Epithelial cell of esophagus (primary cell): ENCODE measurements at places on chromosomes 5 and 9.

DNA sequence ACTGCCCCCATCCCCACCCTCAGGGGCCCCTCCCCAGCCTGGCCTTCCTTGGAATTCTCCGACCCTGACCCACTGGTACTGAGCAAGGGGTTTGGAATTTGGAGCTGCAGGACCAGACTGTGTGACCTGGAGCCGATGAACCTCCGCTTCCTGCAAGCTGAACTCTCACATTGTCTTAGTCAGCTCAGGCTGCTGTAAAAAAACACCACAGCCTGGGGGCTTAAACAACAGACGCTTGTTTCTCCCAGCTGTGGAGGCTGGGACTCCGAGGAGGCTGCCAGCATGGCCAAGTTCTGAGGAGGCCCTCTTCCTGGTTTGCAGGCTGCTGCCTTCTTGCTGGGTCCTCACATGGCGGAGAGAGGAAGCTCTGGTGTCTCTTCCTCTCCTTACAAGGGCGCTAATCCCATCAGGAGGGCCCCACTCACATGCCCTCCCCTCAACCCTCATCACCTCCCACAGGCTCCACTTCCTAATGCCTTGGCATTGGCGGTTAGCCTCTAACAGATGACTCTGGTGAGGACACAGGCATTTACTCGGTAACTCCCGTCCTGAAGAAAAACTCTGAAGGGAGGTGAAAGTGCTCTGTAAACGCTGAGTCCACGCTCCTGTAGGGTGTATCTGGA is 42.4 kb downstream of the C5orf15 start:
- peak; percentile 54 for DNase-seq

GRCh38 chr5:31027721-31028120 is 165.8 kb upstream of the CDH6 start:
- no peak for DNase-seq

DNA sequence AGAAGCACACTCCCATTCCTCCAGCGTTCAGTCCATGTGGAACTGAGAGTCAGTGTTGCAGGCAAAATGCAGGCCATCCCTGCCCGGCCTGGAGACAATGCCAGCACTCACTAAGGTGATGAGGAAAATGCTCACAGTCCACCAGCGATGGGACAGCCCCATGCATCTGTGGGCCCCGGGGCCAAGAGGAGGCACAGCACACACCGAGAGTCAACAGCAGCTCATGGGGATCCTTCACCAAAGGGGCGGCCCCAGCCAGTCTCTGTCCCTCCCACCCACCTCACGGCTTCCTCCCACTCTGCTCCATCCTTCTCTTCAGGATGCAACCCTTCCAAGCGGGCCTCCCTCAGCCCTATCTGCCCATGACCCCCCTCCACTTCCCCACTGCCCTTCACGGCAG is 6.2 kb downstream of the SEMA4D start:
- no peak for DNase-seq

DNA sequence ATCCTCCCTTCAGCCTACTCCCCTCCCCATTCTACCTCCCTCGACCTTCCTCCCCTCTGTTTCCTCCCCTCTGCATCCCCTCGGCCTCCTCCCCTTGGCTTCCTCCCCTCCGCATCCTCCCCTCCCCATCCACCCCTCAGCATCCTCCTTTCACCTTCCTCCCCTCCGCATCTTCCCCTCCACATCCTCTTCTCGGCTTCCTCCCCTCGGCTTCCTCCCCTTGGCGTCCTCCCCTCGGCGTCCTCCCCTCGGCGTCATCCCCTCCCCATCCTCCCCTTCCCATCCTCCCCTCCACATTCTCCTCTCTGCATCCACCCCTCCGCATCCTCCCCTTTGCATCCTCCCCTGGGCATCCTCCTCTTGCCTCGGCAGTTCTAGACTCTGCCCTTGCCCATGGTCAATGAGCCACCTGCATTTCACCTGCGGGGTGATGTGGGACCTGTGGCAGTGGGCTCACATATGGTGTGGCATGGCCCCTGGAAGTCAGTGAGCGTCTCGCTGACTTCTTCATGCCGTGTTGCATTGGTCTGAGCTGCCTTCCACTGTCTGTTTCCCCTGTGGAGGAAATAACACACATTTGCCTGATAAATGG is 113.0 kb downstream of the WNK2 start:
- no peak for DNase-seq

GRCh38 chr5:102627315-102627714 is 127.8 kb upstream of the PAM start:
- peak; percentile 60 for DNase-seq

DNA sequence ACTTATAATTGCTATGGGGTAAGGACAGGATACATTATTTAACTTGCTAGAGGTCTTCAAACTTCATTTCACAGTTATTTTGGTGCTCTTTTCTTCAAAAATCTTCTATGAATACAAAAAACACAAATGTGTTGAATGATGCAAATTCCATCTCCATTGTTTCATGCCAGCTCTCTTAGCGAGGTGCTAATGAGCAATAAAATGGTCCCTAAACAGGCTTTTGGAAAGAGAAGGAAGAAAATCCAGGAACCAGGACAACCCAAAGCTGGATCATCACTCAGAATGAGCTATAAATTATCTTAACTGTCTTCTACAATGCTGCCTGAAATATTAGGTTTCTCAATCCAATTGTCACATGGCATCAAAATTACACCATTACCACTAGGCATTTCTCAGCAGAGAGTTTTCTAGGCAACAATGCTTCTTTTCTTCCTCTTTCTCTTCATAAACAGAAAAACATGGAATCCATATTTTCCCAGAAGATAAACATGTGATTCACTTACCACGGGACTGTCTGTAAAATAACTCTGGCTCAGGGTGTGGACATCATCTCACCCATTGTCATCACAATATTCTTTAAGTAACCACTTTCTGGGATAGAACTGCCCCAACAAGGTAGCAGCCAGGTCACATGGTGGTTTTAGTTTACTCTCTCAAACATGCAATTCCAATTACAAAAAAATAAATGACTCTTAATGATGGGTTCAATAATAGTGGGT is 249.4 kb downstream of the NPR3 start:
- peak; percentile 86 for DNase-seq

DNA sequence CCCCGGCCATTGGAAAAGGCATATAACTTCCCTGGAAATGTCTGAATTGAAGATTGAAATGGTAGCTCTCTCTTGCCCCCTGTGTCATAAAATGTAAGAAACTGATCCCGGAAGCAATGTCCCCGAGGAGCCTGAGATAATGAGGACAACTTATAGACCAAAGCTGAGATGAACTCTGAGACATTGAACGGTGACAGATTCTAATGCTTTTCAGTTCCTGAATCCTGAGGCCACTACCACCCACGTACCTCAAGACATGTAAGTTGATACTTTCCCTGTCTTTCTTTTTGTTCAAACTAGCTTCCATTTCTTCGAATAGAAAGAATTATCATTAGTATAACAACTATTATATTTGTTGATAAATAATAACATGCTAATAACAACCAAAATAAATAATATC is 51.0 kb downstream of the KIF4B start:
- DNase-seq = no peak

DNA sequence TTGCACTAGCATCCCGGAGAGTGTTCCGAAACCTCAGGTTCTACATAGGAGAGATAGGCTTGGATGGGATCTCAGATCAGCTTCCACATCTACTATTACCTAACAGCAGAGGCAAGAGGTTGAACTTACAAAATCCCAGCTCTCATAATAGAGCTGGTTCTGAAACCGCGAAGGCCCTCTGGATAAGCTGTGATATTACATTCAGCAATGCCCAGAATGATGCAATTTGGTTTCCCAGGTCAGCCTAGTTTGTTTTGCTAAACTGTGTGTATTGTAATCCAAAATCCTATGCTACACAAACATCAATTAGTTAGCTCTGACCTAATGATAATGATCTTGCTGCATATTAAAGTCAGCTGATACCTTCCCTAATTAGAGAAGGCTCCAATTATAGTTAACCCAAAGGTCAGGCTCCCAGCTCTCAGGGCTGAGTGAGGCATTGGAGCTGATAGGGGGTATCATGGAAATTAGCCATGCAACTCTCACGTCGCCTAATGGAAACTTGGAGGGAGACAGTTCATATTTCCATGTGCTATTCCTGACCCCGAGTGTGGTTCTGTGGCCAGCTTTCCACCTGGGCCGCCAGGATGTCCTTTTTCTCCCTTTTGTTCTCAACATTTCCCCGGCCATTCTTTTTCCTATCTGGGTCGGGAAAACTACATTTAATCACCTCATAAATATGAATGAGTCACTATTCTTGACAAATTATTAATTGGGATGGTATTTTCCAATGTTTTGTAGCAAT is 278.4 kb upstream of the IRX1 start:
- no peak for DNase-seq

- peak; percentile 95 for DNase-seq
Measured at GRCh38 chr5:17928581-17928981, 294.3 kb downstream of the TAF11L14 start.

DNA sequence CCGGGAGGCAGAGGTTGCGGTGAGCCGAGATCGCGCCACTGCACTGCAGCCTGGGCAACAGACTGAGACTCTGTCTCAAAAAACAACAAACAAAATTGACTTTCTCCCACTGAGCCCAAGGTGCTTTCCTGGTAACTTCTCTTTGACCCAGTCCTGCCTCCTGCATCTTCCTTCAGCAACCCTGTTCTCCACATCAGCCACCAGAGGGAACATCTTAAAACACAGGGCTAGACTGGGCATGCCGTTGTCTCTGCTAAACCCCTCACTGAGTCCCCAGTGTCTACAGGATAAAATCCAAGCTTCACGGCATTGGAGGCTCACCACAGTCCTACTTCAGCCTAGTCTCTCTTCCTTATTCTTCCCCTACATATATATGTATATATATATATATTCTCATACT is 39.8 kb upstream of the KCNMB1 start:
- peak; percentile 10 for DNase-seq

- DNase-seq = no peak
Measured at GRCh38 chr5:178525906-178526732, 64.1 kb downstream of the COL23A1 start.

GRCh38 chr9:73558471-73558870 is 406.8 kb downstream of the ANXA1 start:
- DNase-seq = no peak

DNA sequence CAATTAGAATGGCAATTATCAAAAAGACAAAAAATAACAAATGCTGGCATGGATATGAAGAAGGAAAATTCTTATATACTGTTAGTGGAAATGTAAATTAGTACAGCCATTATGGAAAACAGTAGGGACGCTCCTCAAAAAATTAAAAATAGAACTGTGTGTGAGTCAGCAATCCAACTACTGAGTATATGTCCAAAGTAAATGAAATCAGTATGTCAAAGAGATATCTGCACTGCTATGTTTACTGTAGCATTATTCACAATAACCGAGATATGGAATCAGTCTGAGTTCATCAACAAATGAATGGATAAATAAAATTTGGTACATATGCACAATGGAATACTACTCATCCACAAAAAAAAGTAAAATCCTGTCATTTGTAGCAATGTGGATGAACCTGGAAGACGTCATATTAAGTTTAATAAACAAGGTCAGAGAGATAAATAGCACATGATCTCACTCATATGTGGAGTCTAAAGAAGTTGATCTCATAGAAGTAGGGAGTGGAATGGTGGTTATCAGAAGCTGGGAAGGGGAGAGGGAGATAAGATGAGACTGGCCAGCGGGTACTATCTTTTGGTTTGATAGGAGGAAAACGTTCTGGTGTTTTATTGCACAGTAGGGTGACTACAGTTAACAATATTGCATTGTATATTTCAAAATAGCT is 16.6 kb upstream of the SHC3 start:
- DNase-seq = no peak

GRCh38 chr5:93723681-93724080 is 17.7 kb downstream of the POU5F2 start:
- no peak for DNase-seq

- DNase-seq = peak; percentile 18
Measured at GRCh38 chr9:99824378-99825171, 2.9 kb downstream of the NR4A3 start.

GRCh38 chr5:139151902-139152301 is 46.3 kb downstream of the SIL1 start:
- DNase-seq = no peak

DNA sequence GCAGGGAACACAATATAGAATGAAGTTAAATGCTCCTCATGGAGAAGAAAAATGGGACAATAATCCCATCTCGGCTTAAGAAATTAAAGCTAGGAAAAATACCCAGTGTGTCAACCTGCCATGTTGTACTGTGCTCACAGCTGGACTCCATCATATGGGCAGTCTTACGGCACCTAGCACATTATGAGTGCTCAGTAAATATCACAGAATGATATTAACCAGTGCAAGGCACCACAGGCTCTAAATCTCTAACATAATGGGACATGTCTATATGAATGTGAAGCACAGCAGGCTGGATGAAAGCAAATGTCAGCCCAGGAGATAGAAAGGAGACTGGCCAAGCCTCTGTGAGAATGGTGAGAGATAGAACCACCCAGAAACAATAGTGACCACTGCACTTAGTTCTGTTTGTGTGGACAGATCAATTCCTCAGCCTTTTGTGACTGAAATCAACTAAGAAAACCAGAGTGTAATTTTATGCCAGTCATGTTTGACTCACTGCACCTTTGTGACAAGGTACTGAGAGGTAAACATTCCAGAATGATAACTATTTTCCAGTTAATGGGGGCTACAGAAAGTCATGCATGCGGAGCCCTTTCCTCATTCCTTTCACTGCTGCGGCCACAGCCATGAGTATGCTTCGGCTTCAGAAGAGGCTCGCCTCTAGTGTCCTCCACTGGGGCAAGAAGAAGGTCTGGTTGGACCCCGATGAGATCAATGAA is 140.4 kb upstream of the CDH6 start:
- DNase-seq = no peak
